IgD-negative memory B cell (primary cell): ENCODE measurements at places on chromosomes 7 and 10. TPM values are rescaled to one million over a fixed set of nuclear protein-coding genes. Genes with fewer than 3 reads are reported as not detected.

The ZNF503 gene
- polyA plus RNA-seq: not detected

The ZNF212 gene
- 8.7 TPM for polyA plus RNA-seq

The LGI1 gene
- polyA plus RNA-seq: not detected

The PHYH gene
- polyA plus RNA-seq: 10.2 TPM

The PLPP4 gene
- polyA plus RNA-seq: not detected

The NIPSNAP2 gene
- polyA plus RNA-seq: 43.7 TPM

The CFTR gene
- polyA plus RNA-seq: not detected

The SYNPO2L gene
- not detected for polyA plus RNA-seq

The SUGCT gene
- 1.3 TPM for polyA plus RNA-seq

The TBXAS1 gene
- 16.7 TPM for polyA plus RNA-seq

The MMP21 gene
- polyA plus RNA-seq: not detected

The FXYD4 gene
- polyA plus RNA-seq: not detected

The CYCS gene
- polyA plus RNA-seq: 142 TPM

The EGR2 gene
- 2.6 TPM for polyA plus RNA-seq

The LUC7L2 gene
- polyA plus RNA-seq: 50.9 TPM

The NOD1 gene
- 13.5 TPM for polyA plus RNA-seq

The NCF1 gene
- polyA plus RNA-seq: 313 TPM

The TIAL1 gene
- polyA plus RNA-seq: 13.6 TPM

The PPP1R17 gene
- polyA plus RNA-seq: not detected

The GPR26 gene
- not detected for polyA plus RNA-seq

The LIPN gene
- 0.31 TPM for polyA plus RNA-seq

The SLC29A4 gene
- polyA plus RNA-seq: not detected

The RHOBTB1 gene
- polyA plus RNA-seq: 0.16 TPM

The ZMIZ1 gene
- polyA plus RNA-seq: 4.6 TPM

The TMEM225B gene
- 1.6 TPM for polyA plus RNA-seq

The LRRC18 gene
- polyA plus RNA-seq: 0.58 TPM

The ACSM6 gene
- polyA plus RNA-seq: not detected

The H2BK1 gene
- polyA plus RNA-seq: not detected

The CDHR1 gene
- polyA plus RNA-seq: not detected

The NACAD gene
- not detected for polyA plus RNA-seq

The DKK1 gene
- polyA plus RNA-seq: not detected

The CHN2 gene
- 3.0 TPM for polyA plus RNA-seq

The COBL gene
- polyA plus RNA-seq: not detected

The SPACDR gene
- polyA plus RNA-seq: 0.78 TPM

The OR2A42 gene
- polyA plus RNA-seq: not detected

The CYP2C19 gene
- polyA plus RNA-seq: not detected

The PRF1 gene
- 24.3 TPM for polyA plus RNA-seq

The R3HCC1L gene
- polyA plus RNA-seq: 15.1 TPM

The NRBF2 gene
- 24.2 TPM for polyA plus RNA-seq

The PRR15 gene
- polyA plus RNA-seq: not detected

The JCAD gene
- polyA plus RNA-seq: not detected

The LIPK gene
- polyA plus RNA-seq: not detected

The ZNF248 gene
- polyA plus RNA-seq: 8.8 TPM

The TUBB8 gene
- 0.59 TPM for polyA plus RNA-seq

The PITX3 gene
- polyA plus RNA-seq: not detected

The MBL2 gene
- polyA plus RNA-seq: not detected

The MSMB gene
- polyA plus RNA-seq: not detected

The VPS37D gene
- 0.39 TPM for polyA plus RNA-seq

The PLAC9 gene
- not detected for polyA plus RNA-seq

The NXPH1 gene
- polyA plus RNA-seq: not detected

The MYL7 gene
- not detected for polyA plus RNA-seq

The ELN gene
- polyA plus RNA-seq: not detected

The SLC35G1 gene
- polyA plus RNA-seq: 0.63 TPM

The RPS24 gene
- polyA plus RNA-seq: 1,078 TPM
